ENCODE measurements at places on chromosomes 6 and 20. TPM values are rescaled to one million over a fixed set of nuclear protein-coding genes. Genes with fewer than 3 reads are reported as not detected.

CD83 gene
- 1.6 TPM for total RNA-seq

MEI4 gene
- not detected for total RNA-seq

HLA-DQB1 gene
- total RNA-seq, result not detected

SMOC2 gene
- not detected for total RNA-seq

PBOV1 gene
- not detected for total RNA-seq

C6orf52 gene
- 1.6 TPM for total RNA-seq

DEFB124 gene
- not detected for total RNA-seq

RCAN2 gene
- not detected for total RNA-seq

SNAP25 gene
- 15.4 TPM for total RNA-seq

CYB5R4 gene
- 23.8 TPM for total RNA-seq

TRERF1 gene
- 7.9 TPM for total RNA-seq

PPP1R3G gene
- 2.0 TPM for total RNA-seq
